Stimulated activated CD4-positive, alpha-beta T cell treated with anti-CD3 and anti-CD28 coated beads, Interleukin-4, amount 100 ng/mL, for 24 hours (primary cell): ENCODE measurements at places on chromosomes 13 and 19.

DNA sequence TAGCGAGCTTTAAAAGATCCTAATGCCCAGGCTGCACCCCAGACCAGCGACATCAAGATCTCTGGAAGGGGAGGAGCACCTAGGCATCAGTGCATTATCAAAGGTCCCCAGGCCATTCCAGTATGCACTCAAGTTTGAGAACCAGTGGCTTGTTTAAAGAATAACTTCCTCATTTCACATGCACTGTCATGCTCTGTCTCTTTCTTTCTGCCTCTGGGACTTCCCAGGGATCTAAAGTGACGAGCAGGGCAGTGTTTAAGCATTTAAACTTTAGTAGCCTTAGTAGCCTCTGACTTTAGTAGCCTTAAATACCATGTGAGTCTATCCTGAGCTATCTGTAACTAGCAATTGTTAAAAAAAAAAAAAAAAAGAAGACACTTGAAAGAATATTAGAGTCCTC lies 8.9 kb upstream of the FARP1 start:
- no peak for DNase-seq

GRCh38 chr13:75299913-75300862 lies 181.8 kb downstream of the TBC1D4 start:
- no peak for DNase-seq

DNA sequence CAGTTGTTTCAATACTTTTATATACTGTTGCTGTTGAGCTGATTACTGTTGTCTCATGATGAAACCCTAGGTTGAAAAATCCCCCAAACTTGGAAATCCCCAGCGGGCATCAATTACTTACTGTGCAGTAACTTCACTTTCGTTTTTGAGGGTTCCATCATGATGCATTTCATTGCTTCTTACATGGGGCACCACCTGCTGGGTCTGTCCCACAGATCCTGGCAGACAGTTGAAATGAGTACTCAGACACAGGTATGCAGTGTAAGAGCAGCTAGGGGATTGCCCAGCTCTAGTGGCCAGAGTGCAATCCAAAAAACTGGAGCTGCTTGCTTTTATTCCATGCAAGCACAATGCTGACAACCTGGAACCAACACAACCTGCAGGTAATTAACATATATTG lies 132.5 kb upstream of the ZNF91 start:
- DNase-seq: peak; percentile 3

GRCh38 chr13:28653111-28653510 lies 5.8 kb upstream of the POMP start:
- DNase-seq: no peak

DNA sequence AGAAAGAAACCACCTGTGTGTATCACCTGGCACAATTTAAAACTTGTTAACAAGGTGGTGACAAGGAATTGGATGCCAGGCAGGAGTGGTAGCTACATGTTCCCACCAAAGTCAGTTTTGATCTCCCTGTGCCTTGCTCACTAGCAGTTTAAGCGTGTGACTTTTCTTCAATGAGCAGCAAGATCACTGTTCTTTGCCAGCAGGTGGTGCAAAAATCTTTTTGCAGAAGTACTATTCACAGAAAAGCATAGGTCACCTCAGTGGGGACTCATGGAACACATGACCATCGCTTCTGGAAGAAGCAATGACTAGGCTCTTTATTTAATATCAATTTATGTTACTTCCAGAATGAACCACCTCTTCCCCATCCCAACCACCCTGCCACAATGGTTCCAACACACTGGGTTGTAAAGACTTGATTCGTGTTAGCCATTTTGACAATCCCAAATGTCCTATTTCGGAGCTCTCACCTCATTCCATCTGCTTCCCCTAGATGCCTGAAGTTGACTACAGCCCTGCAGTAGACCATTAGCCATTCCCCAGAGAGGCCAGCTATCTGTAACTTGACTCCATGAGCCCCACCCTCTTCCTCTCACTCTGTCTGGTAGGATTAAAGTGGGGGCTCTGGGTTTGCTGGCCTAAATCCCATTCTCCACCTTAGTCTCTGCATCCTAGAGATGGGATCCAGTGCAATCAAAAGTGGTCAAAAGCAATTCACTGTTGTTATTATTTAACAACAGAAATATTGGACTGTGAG lies 59.1 kb upstream of the TNFRSF19 start:
- no peak for DNase-seq

DNA sequence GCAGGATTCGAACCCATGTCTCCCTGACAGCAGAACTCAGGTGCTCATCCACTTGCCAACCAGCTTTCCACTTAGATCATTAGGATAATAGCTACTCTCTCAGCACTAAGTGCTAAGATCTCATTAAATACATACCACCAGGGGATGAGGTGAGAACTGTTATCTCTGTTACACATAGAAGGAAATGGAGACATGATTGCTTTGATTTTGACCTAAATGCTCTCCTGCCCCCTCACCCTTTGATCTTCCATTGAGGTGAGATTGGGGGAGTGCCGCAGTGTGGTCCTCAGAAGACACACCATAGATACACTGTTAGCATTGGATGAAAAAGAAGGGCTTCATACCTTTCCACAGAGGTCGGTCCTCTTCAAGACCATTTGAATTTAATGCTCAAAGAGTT lies 38.9 kb upstream of the NPAS1 start:
- no peak for DNase-seq

DNA sequence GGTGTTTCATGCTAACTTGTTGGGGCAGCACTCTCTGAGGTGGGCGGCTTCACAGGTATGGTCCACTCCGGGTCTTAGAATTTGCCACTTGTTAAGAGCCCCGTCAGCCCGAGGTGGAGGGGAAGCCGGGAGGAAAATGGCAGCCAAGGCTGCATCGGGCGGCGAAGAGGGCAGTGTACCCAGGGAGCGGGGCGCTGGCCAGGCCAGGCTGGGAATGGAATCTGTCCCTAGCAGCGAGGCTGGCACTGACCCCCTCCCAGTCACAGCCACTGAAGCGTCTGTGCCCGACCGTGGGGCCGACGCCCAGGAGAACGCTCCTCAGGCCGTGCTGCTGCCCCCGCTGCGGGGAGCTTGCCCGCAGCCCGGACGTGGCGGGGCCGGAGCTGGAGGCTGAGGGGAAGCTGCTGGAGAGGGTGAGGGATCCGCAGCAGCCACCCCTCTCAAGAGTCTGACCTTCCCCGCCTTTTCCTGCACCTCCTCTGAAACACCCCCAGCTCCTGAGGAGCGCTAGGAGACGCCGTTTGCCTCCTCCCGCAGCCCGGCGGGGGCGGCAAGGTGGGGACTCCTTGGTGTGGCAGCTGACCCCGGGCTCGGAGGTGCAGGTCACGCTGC lies 313.8 kb upstream of the SPRY2 start:
- no peak for DNase-seq

GRCh38 chr19:43675269-43675879 lies 5.4 kb upstream of the PLAUR start:
- DNase-seq: no peak
